ENCODE measurements at places on chromosomes 4 and X. TPM values are rescaled to one million over a fixed set of nuclear protein-coding genes. Genes with fewer than 3 reads are reported as not detected.
A peak's percentile ranks its signal among the peaks of the same experiment; 100 is the strongest.

SRPK3 gene
- total RNA-seq = 1.1 TPM

AMBN gene
- not detected for total RNA-seq

LDB2 gene
- total RNA-seq = 0.98 TPM

BMPR1B gene
- total RNA-seq = not detected

RBMXL3 gene
- not detected for total RNA-seq

NAP1L2 gene
- 0.39 TPM for total RNA-seq

CXCL11 gene
- total RNA-seq = 0.10 TPM

GAGE2A gene
- not detected for total RNA-seq

ELK1 gene
- 39.0 TPM for total RNA-seq

CPE gene
- under 0.01 TPM for total RNA-seq

PNMA6A gene
- total RNA-seq = 0.12 TPM

- no peak for DNase-seq
Measured at GRCh38 chr4:20311856-20312255, 60.2 kb downstream of the SLIT2 start.

- DNase-seq = peak; percentile 82
Measured at GRCh38 chr4:173461170-173461569, 62.3 kb upstream of the SCRG1 start.

DNA sequence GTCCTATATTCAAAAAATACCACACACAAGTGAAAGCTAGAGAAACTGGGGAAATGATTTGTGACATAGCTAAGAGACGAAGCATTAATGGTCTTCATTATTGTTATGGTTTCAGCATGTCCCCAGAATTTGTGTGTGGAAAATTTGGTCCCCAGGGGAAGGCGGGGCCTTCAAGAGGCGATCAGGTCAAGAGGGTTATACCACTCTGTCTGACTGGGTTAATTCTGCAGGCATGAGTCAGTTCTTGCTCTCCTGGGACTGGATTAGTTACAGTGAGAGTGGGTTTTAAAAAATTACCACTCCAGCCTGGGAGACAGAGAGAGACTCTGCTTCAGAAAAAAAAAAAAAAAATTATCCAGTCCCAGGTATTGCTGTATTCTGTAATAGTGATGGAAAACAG, 2.1 kb upstream of the MTNR1A start:
- peak; percentile 66 for DNase-seq

- no peak for DNase-seq
Measured at GRCh38 chrX:153405426-153405825, 4.3 kb upstream of the PNMA6E start.

- no peak for DNase-seq
Measured at GRCh38 chr4:102139932-102140331, 205.3 kb downstream of the SLC39A8 start.

GRCh38 chr4:78735697-78736096, 40.5 kb upstream of the BMP2K start:
- no peak for DNase-seq

DNA sequence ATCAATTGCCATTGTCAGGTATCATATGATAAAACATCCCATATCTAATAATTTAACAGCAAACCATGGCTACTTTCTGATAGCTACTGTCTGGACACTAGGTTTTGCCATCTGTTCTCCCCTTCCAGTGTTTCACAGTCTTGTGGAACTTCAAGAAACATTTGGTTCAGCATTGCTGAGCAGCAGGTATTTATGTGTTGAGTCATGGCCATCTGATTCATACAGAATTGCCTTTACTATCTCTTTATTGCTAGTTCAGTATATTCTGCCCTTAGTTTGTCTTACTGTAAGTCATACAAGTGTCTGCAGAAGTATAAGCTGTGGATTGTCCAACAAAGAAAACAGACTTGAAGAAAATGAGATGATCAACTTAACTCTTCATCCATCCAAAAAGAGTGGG, 7.0 kb downstream of the NPY5R start:
- no peak for DNase-seq

DNA sequence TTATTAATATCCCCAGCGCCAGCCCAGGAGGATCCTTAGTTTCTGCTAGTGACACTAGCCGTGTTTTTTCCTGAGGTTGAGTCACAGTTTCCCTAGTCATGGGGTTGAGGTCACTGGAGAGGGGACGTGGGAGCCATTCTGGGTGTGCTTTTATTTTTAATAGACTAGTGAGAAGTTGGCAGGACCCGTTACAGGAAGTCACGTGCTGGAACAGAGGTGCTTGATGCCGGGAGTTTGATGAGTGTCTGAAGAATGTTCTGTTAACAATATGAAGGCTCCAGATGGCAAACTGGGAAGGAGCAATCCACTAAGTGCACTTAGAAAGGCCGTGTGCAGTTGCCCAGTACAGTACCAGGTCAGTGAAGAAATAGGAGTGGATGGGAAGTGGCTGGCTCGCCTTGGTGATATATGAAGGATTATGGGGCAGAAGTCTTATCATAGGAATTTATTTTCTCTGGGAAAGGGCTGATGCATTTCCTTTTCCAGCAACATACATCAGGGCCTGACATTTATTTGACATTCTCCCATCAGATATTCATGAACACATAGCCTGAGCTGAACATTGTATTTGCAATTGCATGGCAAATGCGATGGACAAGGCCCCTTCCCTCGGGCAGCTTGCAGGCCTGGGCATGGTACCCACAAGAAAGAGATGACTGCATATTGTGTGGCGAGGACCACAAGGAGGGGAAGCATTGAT, 291.8 kb downstream of the FBXW7 start:
- DNase-seq = peak; percentile 65

DNA sequence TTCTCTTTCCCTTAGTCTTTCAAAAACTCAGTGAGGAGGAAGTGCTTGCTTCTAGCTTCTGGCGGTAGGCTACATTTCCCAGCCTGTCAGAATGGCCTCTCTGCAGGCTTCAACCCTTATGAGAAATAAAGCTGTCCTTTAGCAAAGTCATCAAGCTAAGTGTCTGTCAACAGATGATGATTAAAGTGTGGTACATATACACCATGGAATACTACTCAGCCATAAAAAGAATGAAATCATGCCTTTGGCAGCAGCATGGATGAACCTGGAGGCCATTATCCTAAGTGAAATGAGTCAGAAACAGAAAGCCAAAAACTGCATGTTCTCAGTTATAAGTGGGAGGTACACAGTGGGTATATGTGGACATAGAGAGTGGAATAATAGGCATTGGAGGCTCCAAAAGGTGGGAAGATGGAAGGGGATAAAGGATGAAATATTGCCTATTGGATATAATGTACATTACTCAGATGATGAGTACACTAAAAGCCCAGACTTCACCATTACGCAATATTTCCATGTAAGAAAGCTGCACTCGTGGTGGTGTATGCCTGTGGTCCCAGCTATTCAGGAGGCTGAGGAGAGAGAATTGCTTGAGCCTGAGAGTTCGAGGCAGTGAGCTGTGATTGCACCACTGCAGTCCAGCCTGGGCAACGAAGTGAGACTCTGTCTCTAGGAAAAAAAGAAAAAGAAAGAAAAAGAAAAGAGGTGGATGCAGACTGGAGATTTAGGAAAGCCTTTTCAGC, 7.9 kb downstream of the TRIM2 start:
- DNase-seq = peak; percentile 51

GRCh38 chrX:119226446-119226845, 9.6 kb upstream of the PGRMC1 start:
- DNase-seq = no peak

DNA sequence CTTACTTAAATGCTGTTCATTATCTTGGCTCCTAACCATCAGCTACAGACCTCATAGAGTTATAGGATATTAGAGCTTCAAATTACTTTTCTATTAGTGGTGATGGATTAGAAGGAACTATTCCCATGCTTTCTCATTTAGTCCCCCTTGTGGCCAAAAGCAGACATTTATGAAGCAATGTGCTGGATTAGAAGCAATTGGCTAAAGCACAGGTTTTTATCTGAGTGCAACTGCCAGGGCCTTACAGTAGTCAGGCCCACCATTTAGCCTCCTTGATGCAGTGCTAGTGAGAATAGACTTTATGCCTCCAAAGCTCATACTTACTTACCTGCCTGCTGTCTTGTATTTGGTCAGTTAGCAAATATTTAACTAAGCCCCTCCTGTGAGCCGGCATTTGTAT, 93.0 kb downstream of the TSPAN7 start:
- peak; percentile 19 for DNase-seq

DNA sequence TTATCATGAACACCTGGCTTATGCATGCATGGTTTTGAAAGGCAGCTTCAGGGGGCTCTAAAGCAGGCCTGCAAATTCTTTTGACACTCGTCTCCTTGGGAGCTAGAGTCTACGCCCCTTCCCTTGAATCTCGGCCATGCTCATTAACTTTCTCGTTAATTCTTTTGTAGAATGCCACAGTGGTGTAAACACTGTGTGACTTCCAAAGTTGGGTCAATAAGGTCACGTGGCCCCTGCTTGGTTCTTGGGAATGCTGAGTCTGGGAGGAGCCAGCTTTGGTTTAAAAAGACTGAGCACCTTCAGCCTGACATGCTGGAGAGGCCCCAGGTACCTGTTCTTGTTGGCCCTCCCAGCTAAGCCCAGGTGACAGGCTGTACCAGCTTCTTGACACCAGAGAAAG, 228.4 kb downstream of the DHRSX start:
- DNase-seq = no peak

DNA sequence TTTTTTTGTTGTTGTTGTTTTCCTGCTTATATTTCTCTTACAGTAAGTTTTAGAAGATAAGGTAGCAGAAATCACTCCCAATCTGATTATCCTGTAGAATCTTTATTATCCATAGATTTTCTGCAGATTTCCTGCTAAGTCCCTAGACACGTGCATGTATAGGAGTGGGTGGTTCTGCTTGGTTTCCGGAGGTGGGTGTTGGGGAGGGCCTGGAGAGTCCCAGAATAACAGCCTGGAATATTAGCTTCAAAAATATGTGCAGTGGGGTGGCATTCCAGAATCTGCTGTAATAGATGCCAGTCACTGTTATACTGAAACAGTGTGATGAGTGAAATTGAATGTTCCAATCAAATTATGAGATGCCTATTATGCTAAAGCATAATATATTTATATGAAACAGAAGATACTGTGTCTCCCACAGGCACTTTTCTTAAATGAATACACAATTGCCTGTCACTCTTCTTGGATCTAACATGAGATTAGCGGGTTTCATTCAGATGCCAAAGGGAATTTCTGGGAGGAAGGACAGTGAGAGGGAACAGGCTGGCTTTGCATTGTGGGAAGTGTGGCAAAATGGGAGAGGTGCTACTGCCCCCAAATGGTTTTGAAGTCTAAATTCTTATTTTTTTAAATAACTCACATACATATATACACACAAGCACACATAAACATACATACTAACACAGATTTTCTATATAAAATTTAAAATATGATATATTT, 37.6 kb downstream of the C4orf50 start:
- DNase-seq = no peak

GRCh38 chrX:129780441-129781105, 824 bp downstream of the SASH3 start:
- no peak for DNase-seq

DNA sequence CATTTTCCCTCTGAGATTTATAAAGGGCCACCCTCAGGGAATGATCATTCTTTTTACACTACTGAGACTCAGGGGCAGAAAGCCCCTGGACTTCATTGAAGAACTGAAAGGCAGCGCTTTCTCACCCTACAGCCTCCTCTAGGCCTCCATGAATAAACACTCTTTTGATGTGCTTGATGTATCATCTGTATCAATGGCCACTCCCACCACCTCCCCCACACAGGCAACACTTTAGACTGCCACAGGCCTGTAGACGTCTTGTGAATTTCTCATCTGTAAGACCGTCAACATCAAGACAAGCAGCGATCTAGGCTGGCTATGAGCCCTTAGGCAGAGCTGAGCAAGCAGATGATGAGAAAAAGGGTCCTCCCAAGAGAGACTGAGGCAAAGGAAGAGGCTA, 123.2 kb downstream of the HUWE1 start:
- DNase-seq = no peak

DNA sequence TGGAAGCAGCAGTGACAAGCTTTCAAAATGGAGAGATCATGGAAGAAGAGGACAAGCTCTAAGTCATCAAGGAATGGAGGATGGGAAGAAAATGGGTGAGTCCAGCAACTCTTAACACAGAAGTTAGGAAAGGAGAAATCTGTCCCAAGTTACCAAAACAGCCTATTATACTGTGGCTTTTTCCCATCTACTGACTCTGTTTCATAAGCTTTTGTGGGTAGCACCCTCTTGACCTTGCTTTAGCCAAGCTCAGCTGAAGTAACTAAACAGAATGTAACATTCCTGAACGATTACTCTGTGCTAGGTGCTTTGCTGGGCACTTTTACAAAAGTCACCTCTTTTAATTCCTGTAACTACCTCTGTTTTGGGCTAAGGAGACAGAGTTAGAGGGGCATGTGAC, 54.9 kb downstream of the MAP7D2 start:
- DNase-seq = peak; percentile 65

GRCh38 chr4:147950841-147951240, 219.0 kb downstream of the ARHGAP10 start:
- no peak for DNase-seq

GRCh38 chrX:39829965-39830364, 267.8 kb downstream of the BCOR start:
- no peak for DNase-seq

DNA sequence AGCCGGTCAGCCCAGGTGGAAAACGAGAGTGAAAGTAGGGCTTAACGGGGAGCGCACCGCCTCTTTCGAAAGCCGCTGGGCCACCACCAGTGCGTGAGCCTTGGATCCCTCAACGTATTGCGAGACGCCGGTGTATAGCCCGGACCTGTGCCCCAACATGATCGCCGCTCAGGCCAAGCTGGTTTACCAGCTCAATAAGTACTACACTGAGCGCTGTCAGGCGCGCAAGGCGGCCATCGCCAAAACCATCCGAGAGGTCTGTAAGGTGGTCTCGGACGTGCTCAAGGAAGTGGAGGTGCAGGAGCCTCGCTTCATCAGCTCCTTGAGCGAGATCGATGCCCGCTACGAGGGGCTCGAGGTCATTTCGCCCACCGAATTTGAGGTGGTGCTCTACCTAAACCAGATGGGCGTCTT, 929 bp downstream of the MAB21L2 start:
- DNase-seq = no peak

DNA sequence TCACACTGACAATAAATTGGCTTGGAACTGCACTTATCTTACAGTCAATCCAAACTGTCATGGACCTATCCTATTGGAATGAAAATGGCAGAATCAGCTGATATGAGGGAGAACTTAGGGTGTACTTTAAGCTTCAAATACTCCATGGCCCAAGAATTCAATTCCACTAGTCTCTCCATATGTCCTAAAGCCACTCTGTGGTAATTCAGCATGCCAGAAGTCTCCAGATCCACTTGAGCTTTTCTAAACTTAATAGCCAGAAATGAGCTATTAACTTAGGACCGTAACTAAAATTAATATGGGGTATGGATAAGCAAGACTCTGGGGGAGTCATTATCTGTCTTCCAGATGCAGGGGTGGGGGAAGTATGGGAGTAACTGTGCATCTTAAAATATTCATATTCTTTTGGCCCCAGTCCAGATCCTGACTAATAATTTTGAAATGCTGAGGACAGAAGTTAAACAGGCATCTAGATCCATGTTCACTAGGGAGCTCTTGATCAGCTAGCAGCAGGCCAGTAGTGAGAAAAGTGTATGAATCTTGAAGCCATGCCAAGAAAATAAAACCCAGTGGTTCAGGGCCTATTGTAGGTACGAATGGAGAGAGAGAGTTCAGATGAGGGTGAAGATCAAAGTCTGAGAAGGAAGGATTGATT, 167.6 kb downstream of the DKK2 start:
- no peak for DNase-seq

GRCh38 chr4:53476232-53477037, 99.0 kb downstream of the FIP1L1 start:
- DNase-seq = peak; percentile 97
